ENCODE measurements at places on chromosomes 4 and X.

- peak; percentile 60 for DNase-seq
Measured at GRCh38 chrX:102652031-102652688, 877 bp downstream of the GPRASP1 start.

DNA sequence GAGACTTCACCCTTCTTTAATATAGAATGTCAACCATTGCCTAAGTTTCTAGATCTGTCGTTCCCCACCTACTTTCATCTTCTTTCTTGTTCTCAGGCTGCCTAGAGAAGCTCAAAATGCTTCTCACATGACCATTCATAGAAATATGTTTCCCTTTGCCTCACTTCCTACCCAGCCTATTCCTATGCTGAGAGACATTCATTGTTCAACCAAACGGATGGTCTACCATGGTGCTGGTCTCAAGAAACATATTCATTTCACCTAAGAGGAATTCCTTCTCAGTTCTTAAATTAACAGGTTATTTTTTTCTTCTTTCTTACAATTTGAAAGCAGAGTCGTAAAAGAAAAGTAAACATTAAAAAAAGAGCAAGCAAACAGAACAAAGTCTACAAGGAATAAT, 20.3 kb upstream of the SLC7A11 start:
- no peak for DNase-seq

DNA sequence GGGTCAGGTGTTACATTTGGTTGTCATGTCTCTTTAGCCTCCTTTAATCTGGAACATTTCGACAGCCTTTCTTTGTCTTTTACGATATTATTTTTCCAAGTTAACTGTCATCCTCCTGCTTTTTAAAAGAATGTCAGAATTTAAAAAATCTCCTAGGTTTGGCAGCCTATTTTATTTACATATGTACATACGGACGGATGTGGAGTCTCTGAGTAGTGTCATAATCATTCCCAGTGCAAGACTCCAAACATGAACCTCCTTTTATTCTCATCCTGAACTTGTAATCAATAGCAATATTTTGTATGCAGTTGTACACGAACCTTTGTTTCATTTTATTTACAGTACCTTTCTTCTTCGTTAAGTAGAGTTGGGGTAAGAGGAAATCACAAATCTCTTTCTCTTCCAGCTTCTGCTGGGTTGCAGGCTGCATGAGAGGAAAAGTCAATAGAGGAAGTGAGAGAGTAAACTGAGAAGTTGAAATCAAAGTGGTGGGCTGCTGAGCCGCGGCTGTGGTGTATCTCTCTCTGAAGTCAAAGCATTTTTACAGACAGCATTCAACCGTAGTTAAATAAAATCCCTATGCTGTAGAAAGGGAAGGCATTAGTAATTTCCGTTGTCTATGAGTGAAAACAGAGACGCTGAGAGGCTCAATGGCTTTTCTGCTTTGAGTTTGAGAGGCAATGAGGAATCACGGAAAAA, 53.9 kb upstream of the RPS6KA3 start:
- DNase-seq = no peak

DNA sequence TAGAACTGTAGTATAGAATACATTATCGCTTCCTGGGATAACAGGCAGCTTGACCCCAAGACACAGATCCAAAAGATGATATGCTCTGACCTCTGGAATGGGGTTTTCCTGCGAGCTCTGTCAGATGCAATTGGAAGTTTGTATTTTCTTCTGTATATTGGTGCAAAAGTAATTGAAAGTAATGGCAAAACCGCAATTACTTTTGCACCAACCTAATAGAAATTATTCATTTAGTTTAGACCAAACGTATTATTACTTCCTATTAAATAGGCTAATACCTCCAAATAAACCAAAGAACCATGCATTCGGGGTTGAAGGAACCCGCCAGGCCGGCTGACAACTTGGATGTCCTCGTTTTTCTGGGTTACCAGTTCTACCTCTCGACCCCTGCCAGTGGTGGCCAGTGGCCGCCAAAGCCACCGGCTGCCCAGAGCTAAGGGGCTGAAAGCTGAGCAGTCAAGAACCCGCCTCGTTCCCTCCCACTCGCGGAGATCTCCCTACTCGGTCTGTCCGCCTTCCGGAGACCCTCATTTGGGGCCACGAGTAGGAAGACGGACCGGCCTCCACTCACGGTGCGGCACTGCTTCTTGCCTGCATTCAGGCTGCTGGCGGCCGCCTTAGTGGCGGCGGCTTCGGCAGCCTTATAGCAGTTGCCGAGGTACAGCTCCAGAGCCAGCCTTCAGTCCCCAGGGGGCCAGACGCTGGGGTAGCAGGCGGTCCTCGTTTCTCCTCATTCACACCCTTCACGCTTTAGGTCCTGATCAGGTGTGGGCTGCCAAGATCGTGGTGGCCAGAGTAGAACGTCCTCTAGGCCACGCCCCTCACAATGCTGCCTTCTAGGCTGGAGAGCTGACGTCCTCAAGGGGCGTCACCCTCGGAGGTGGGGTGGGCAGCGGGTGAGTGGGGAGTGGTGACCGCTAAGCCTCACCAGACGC, 121.9 kb downstream of the RBMX2 start:
- DNase-seq = peak; percentile 19

DNA sequence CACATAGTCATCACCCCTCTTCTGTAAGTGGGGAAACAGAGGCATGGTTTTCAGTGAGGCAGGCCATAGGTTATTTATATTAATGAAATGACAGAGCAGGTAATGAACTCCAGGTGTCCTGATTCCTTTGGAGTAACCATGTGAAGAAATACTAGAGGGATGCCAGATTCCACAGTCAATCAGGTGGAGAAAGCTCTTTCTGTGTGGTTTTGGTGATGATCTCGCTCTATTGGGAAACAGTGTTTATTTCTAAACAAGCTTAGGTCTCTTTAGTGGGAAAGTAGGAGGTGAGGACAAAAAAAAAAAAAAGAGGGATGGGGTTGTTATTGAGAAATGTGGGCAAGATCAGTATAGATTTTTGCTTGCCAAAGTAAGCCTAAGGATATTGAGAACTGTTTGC, 12.2 kb downstream of the DOCK11 start:
- no peak for DNase-seq

- no peak for DNase-seq
Measured at GRCh38 chr4:33088713-33089112, 2368.5 kb downstream of the PCDH7 start.

- DNase-seq = no peak
Measured at GRCh38 chr4:4651811-4652755, 110.2 kb upstream of the STX18 start.

DNA sequence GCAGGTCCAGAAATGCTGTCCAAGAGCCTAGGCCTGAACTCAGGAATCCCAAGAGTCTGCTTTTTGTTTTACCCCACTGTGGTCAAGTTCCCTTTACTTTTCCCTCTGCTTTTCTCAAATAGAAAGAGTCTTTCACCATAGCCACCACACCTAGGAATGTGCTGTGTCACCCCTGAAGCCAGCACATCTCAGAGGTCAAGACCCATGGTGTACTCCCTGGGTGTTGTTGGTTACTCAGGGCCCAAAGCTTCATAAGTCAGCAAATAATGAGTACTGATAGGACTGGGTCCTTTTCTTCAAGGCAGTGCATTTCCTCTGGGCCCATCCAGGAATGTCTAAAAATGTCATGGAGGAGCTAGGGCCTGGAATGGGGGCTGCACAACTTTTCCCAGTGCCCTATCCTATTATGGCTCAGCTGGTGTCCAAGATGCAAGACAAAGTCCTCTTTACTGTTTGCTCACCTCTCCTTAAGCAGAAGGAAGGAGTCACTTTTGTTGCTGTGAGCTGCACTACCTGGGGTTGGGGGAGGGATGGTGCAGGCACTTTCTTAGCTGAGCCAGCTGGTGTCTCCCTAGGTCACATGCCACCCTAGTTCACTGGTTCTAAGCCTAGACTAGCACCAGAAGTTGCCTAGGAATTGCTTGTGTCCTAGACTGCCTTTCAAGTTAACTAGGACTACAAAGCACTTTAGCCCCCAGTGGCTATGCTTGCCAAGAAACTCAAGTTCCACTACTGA, 62.4 kb upstream of the RXFP1 start:
- no peak for DNase-seq

DNA sequence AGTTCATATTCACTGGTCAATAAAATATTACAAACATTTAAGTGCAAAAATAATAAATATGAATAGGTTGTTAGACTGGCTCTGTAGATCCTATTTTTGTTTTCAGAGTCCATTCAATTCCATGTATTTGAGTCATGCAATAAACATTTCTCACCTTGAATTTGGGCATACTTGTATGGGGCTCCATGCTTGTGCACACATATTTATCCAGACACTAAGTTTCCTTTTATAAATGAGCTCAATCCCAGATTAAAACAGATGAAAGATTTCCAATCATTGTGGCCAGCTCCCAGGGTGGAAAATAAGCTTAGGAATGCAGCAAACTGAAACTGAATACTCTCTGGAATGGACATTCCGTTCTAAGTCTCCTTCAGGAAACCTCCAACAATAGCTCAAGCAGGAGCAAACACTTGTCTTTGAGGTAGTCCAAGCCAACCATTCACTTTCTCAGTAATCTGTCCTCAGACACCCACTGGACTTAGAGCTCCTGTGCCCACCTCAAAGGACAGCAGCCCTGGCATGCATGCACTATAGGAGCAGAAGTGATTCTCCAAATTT, 16.4 kb downstream of the DMD start:
- DNase-seq = no peak

DNA sequence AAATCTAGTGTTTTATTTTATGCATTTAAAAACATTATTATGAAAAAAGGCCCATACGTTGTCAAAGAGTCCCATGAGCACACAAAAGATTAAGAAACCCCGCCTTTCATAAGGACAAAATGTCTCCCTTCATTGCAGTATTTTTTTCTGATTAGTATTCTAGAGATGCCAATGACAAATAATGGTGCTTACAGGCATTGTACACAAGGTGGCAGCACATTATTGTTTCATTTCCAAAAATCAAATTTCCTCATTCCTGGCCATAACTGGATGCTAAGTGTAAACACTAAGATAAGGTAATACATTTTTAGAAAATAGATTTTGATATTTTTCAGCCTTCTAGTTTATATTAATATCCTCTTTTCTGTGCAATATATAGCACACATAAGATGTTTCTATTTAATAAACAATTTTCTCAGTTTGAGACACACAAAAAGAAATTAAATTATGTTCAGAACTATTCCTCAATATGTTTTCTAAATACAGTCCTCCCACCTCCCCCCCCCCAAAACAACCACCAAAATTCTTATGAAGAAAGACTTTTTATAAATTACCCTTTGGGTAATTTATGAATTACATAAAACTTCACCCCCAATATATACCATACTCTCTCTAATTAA, 47.7 kb downstream of the TIGD2 start:
- no peak for DNase-seq

DNA sequence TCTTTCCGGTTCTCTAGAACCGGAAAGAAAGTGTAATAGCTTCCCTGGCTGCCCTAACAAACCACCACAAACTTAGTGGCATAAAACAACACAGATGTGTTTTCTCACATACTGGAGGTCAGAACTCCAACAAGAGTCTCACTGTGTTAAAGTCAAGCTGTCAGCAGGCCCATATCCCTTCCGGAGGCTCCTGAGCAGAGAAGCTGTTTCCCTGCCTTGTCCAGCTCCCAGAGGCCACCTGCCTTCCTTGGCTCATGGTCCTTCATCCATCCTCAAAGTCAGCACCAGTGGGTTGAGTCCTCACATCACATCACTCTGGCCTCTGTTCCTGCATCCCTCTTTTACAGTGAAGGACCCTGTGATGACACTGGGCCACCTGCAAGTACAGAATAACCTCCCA, 49.8 kb upstream of the HMX1 start:
- peak; percentile 1 for DNase-seq

DNA sequence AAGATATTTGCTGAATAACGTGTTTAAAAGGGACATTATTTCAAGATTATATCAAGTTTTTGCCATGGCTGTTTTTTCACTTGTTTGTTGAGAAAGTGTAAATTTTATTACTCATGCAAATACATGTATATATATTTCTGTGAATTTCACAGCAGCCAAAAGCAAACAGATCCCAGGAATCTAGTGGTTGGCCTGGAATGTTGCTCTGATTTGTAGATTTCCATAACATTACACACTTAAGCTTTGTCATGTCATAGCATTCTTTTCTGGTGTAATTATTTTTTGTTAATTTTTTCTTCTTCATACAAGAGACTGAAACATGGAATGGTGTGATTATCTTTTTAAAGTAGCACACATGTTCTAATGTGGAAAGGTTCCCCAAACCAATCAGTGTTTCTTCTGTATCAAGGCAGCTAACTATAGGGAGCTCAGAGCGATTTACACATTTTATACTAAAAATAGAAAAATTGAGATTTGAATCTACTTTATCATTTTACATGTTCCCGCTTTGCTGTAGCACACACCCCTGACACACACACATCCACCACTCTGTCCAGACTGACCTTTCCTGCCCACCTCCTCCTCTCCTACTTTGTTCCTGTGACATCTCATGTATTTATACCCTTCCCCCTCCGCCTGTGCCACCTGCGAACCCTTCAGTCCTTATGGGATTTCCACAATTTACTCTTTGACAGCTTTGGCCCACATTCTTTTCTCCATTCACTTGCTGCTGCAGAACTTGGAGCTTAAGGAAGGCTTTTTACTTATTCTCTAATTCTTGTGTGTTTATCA, 20.3 kb downstream of the RUFY3 start:
- no peak for DNase-seq

DNA sequence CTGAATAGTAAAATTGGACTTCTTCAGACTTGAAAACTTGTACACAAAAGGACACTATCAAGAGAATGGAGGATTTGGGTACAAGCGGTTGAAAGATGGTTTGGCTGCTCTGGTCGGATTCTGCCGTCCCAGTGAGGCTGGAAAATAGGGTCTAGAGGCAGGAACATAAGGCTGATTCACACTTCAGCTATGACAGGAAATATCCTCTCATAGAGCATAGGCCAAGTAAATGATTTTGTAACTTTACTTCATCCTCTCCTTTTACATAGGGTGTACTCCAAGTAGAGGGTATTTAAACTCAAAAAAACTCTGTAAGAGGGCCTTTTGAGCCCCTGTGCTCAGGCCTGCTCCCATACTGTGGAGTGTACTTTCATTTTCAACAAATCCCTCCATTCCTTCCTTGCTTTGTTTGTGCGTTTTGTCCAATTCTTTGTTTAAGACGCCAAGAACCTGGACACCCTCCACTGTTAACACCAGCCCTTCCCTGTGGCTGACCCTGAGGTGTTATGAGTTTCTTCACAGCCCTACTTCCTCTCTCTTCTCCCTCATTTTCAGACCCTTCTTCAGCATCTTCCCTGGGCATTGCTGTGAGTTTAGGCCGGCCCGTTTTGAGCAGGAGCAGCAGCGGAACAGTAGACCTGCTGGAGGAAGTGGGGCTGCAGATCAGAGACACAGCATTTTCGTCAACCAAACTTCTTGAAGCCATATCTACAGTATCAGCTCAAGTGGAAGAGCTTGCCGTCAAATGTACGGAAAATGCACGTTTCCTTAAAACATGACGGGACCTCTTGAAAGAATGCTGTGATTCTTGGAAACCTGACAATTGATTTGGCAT, 7.2 kb downstream of the PGAM4 start:
- DNase-seq = no peak
